M059J (cell line): ENCODE measurements at places on chromosomes 7 and 10. TPM values are rescaled to one million over a fixed set of nuclear protein-coding genes. Genes with fewer than 3 reads are reported as not detected.

The SPDYE8 gene
- total RNA-seq: not detected in 2 replicates

The CDHR1 gene
- not detected in 2 replicates for total RNA-seq

The CUL1 gene
- 46.3 and 51.6 TPM in 2 replicates for total RNA-seq

The TRUB1 gene
- total RNA-seq: 28.3 and 35.5 TPM in 2 replicates

The GPR141 gene
- total RNA-seq: not detected in 2 replicates

The IGFBP1 gene
- total RNA-seq: 0.07 TPM in 1 of 2 replicates, not detected in the other

The GPR85 gene
- total RNA-seq: 0.15 and 0.59 TPM in 2 replicates

The IKZF1 gene
- not detected in 2 replicates for total RNA-seq

The CYP2W1 gene
- total RNA-seq: not detected in 2 replicates

The ITGA8 gene
- 0.25 and 0.62 TPM in 2 replicates for total RNA-seq

The TRIM74 gene
- not detected in 2 replicates for total RNA-seq

The PPP1R17 gene
- total RNA-seq: not detected in 2 replicates

The NRG3 gene
- total RNA-seq: not detected in 2 replicates

The ENKUR gene
- not detected in 2 replicates for total RNA-seq

The NXPH1 gene
- total RNA-seq: not detected in 2 replicates

The GBX1 gene
- not detected in 2 replicates for total RNA-seq

The EMX2 gene
- total RNA-seq: not detected in 2 replicates

The SFXN3 gene
- total RNA-seq: 38.7 and 58.0 TPM in 2 replicates

The NANOS1 gene
- 3.2 and 6.2 TPM in 2 replicates for total RNA-seq

The STK31 gene
- total RNA-seq: not detected in 2 replicates

The GPR26 gene
- total RNA-seq: not detected in 2 replicates

The GIMAP8 gene
- not detected in 2 replicates for total RNA-seq

The BBS9 gene
- total RNA-seq: 9.1 and 9.2 TPM in 2 replicates

The HMX3 gene
- total RNA-seq: not detected in 2 replicates

The ZRANB1 gene
- 14.2 and 17.1 TPM in 2 replicates for total RNA-seq

The MGMT gene
- total RNA-seq: 0.05 TPM in 1 of 2 replicates, not detected in the other

The SEMA3D gene
- total RNA-seq: 8.1 and 9.2 TPM in 2 replicates

The FAM131B gene
- total RNA-seq: 0.79 and 1.5 TPM in 2 replicates

The TMEM196 gene
- not detected in 2 replicates for total RNA-seq

The ADGRA1 gene
- not detected in 2 replicates for total RNA-seq

The SPDYE11 gene
- not detected in 2 replicates for total RNA-seq

The LRMDA gene
- total RNA-seq: 8.0 and 36.7 TPM in 2 replicates

The SMKR1 gene
- total RNA-seq: 0.37 and 0.89 TPM in 2 replicates

The FAM24B gene
- total RNA-seq: 0.39 and 2.2 TPM in 2 replicates

The NEURL1 gene
- total RNA-seq: 4.5 and 19.9 TPM in 2 replicates

The LRIT1 gene
- total RNA-seq: not detected in 2 replicates

The MYL10 gene
- not detected in 2 replicates for total RNA-seq

The OR13A1 gene
- 0.15 TPM in 1 of 2 replicates, not detected in the other for total RNA-seq

The PDK4 gene
- total RNA-seq: 0.30 and 1.1 TPM in 2 replicates

The HYAL4 gene
- not detected in 2 replicates for total RNA-seq

The EIF3B gene
- total RNA-seq: 160 and 165 TPM in 2 replicates

The PDCD11 gene
- 16.3 and 16.5 TPM in 2 replicates for total RNA-seq

The C7orf57 gene
- total RNA-seq: 0.25 and 0.62 TPM in 2 replicates

The TMEM184A gene
- total RNA-seq: 1.8 and 3.3 TPM in 2 replicates

The GHRHR gene
- total RNA-seq: not detected in 2 replicates

The SLC29A3 gene
- total RNA-seq: 1.2 and 2.7 TPM in 2 replicates

The CHAT gene
- not detected in 2 replicates for total RNA-seq

The KNDC1 gene
- total RNA-seq: not detected in 2 replicates

The ARID5B gene
- total RNA-seq: 31.1 and 43.9 TPM in 2 replicates

The OR2A5 gene
- total RNA-seq: not detected in 2 replicates
